AG10803 (cell line): ENCODE measurements at places on chromosomes 13 and 19.

DNA sequence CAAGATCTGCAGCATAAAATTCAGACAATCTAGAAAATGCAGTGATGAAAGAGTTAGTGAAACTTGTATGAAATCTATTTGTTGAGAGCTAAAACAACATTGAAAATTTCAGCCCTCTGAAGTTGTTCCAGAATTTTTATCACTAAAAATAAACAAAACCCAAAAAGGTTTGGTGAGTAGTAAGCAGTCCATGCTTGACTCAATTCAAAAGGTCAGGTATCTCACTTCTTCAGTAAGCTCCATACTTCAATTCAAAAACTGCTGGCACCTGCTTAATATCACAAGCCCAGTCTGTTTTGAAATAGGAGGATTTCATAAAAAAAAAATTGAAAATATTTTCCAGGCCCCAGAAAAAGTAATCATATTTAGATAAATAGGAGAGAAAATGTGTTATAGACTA is 894.4 kb downstream of the SLITRK5 start:
- no peak for DNase-seq

DNA sequence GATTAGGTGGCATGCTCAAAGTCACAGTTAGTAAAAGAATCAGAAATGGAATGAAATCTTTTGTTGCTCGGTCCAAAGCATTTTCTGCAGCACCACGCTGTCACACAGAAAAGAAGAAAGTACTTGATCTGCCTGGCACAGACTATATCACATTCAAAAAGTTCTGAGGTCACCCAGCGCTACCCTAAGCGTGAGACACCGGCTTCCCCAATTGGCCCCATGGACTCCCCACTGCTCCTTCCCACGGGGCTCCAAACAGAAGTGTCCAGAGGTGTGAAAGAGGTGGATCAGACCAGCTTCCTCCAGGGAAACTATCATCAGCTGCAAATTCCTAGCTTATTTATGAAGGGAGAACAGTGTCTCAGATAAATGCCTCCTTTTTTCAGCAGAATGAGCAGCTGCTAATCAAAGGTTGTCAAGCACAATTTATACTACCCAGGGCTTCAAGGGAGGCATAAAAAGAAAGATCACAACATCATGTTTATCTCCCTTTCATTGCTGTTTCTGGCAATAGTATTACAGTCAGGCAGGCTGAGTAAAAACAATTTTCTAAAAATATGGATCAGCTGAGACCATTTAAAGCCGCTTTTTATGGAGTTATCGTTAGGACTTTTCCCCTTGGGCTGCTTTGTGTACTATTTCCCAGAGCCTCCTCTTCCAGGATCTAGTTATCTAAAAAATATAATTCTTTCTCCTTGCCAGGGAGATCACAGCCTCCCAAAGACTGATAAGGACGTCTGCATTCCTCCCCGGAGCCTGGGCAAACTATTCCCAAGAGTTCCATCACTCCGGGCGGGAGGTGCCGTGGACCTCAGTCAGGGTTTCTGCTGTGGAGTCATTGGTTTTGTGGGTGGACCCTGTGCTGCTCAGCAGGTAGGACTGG is 208.0 kb downstream of the LHFPL6 start:
- no peak for DNase-seq

GRCh38 chr13:77876176-77876575 is 42.5 kb downstream of the EDNRB start:
- DNase-seq: peak; percentile 46

GRCh38 chr13:39788102-39788501 is 132.6 kb downstream of the COG6 start:
- no peak for DNase-seq

DNA sequence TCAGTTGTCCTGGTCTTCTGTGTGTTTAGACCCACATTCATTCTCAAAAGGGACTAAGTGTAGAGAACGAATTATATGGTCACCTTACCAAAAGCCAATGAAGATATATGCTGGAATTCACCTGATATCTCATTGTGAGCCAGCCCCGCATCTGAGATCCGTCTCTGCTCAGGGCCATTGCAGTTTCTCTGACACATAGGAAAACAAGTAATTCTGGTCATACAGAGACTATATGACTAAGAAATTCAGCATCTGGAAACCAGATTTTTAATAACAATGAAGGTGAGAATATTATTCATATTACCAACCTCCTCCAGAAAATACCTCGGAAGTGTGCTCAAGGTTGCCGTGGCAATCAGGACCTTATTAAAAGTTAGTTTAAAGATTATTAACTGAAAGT is 278.6 kb upstream of the EDNRB start:
- DNase-seq: no peak

DNA sequence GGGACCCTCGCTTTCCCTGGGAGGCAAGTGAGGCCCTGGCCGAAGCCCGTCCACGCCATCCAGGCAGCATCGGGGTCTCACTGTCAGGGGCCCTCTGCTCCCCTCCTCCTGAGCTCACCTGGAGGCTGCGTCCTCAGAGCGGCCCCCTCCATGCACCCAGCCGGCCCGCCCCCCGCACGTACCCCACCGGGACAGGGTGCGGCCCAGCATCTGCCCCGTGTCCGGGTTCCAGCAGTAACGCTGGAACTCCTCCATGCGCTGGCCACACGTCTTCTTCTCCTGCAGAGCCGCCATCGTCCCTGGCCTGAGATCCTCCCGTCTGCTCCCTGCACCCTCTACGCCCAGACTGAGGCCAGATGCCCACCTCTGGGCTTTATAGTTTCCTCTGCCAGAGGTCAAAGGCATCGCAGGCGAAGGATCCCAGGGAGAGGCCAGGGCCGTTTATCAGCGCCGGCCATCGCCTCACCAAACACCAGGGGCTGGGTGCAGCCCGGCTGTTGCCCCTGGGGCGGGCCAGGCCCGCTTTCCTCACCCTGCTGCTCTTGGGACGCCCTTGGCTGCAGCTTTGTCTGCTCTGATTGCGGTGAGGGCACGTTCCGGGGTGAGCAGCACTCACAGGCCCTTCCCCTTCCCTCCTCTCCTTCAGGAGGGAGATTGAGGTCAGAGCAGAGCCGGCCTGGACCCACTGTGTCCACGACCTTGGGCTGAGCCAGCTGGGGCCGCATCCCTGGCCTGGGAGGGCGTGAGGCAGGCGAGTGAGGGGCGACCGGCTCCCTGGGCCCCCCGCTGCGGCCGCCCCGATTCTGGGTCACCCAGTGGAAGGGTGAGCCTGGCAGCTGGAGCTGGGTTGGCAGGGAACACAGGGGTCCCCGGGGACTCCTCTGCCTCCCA is at the start of gene ATP4B:
TSS of gene ATP4B (minus strand) at position 348 of the 891 bp plus-strand sequence. CDS start at position 294, 54 bp downstream.
- no peak for DNase-seq

- no peak for DNase-seq
Observed at GRCh38 chr19:10467104-10467706, 36.0 kb downstream of the KEAP1 start.

DNA sequence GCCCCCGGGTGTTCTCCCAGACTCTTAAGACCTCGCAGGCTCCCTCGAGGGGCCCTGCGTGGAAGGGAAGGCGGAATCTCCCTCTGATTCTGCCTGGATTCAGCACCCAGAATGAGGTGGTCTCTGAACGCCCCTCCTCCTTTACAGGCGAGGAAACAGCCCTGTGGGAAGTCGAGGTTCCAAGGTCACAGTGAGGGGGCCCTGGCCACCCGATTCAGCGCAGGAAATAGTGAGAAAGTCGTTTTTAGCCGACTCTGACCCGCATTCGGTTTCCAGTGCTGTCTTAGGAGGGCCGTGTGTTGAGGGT is 1.1 kb downstream of the BSG start:
- DNase-seq: no peak
